Tibial artery (tissue), 4 donors: ENCODE measurements at places on chromosomes 1 and 21.

DNA sequence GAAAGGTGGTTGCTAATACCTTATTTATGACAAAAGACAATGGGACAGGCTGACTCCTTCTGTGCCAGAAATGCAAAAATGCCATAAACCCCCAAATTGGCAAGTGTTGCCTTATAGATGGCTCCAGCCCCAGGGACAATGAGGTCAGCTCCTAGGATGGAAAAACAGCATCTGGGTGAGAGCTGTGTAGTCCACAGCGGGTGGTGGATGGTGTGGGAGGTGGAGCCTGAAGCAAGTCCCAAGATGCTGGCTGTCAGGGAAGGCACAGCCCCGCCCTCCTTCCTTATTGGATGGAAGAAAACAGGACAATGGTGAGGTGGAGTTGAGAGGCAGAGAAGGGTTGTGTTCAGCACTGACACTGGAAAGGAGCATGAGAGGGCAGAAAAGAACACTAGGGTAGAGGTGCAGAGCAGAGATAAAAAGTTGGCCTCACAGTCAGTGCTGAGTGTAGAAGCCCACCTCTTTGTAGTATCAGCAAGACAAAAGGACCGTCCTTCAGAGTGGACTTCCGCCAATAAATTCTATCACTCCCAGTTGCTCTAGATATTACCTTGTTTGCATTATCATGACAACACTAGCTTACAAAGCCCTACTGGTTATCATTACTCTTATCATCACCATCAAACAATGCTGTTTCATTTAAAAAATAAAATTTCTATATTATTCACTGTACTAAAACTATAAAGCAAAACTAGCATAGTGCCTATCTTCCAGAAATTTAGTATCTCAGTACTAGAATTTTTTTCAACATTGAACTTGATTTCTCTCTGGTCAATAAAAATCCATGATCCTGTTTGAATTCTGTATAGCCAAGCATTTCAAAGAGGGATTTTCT is 3.7 kb upstream of the SDE2 start:
- no peaks in the 10 kb centered on the region for H3K36me3 ChIP-seq
- peaks cover 7% of the 10 kb centered on the region for H3K4me1 ChIP-seq
- H3K4me3 ChIP-seq, result no peak overlapping the region
- H3K27ac ChIP-seq, result peak overlapping the region; percentile 14
- no peaks in the 10 kb centered on the region for H3K27me3 ChIP-seq

DNA sequence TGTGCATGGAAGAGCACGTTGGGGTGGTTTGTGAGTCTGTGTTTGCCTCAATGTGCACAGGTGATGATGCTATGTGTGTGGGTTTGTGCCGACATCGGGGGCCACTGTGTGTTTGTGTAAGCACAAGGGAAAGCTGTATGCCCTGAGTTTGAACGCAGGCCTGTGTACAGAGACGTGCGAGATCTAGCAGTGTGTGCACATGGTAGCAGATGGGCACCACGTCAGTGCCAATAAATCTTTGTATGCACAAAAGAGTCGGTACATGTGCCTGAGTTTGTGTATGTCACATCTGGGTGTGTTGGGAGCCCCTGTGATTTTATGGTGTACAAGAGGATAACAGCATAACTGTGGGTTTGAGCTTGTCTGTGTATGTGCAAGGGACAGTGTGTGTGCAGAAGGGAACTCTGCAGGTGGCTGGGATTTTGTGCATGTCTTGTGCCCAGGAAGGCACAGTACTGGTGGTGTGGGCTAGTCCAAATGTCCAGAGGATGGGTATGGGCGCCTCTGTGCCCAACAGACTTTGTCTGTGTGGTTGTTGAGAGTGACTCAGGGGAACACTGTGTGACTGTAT is 32.0 kb upstream of the WASF2 start:
- DNase-seq, result no peak
- peaks cover 8% of the 10 kb centered on the region for H3K4me1 ChIP-seq
- peak overlapping the region; percentile 86 for H3K27ac ChIP-seq
- peak overlapping the region; percentile 27 for H3K4me3 ChIP-seq
- no peaks in the 10 kb centered on the region for H3K27me3 ChIP-seq

GRCh38 chr1:183493540-183494245 is 21.4 kb downstream of the SMG7 start:
- no peak for DNase-seq
- H3K4me1 ChIP-seq, result no peaks in the 10 kb centered on the region
- H3K4me3 ChIP-seq, result no peak overlapping the region
- no peaks in the 10 kb centered on the region for H3K27me3 ChIP-seq
- H3K36me3 ChIP-seq, result no peaks in the 10 kb centered on the region

GRCh38 chr1:234605983-234606783 is 3.8 kb downstream of the IRF2BP2 start:
- peaks cover 28% of the 10 kb centered on the region for H3K36me3 ChIP-seq
- H3K4me3 ChIP-seq, result peak overlapping the region; percentile 75
- H3K4me1 ChIP-seq, result peaks cover 33% of the 10 kb centered on the region
- DNase-seq, result no peak
- H3K27ac ChIP-seq, result peak overlapping the region; percentile 98

- H3K36me3 ChIP-seq, result no peaks in the 10 kb centered on the region
- H3K4me3 ChIP-seq, result no peak overlapping the region
- H3K27me3 ChIP-seq, result no peaks in the 10 kb centered on the region
- peaks cover 32% of the 10 kb centered on the region for H3K4me1 ChIP-seq
Measured at GRCh38 chr1:59733443-59734141, 81.2 kb upstream of the HOOK1 start.

DNA sequence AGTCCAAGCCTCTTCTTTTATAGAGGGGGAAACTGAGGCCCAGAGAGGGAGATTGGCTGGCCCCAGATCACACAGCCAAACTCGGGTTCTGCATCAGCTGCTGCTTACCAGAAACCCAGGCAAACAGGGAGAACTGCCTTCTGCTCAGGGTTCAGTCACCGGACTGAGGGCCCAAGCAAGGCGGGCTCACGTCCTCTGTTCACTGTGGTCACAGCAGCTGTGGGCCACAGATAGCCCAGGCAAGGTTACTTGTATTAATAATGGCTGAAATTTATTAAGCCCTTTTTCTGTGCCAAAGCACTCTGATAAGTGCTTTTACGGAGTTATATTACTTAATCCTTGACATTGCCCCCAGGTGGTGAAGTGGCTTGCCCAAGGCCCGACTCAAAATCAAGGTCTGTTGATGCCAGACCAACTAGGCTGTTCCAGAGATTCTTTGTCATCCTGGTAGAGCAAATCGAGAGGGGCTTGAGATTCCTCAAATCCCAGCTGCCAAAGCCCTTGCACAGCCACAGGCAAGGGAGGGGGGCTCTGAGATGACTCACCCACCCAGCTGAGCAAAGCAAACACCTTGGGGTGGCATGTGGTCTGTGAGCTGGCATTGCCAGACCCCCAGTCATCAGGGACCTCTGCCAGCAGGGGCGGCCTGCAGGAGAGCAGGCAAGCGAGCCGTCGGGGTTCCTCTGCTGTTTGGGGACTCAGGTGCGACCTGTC is 36.5 kb downstream of the EPHB2 start:
- no peak overlapping the region for H3K4me3 ChIP-seq
- H3K4me1 ChIP-seq, result peaks cover 2% of the 10 kb centered on the region
- H3K36me3 ChIP-seq, result no peaks in the 10 kb centered on the region
- no peak overlapping the region for H3K27ac ChIP-seq
- peaks cover 4% of the 10 kb centered on the region for H3K27me3 ChIP-seq

- no peak overlapping the region for H3K4me3 ChIP-seq
- no peak for DNase-seq
- no peaks in the 10 kb centered on the region for H3K27me3 ChIP-seq
Measured at GRCh38 chr1:86998727-86999126, 84.3 kb downstream of the HS2ST1 start.

DNA sequence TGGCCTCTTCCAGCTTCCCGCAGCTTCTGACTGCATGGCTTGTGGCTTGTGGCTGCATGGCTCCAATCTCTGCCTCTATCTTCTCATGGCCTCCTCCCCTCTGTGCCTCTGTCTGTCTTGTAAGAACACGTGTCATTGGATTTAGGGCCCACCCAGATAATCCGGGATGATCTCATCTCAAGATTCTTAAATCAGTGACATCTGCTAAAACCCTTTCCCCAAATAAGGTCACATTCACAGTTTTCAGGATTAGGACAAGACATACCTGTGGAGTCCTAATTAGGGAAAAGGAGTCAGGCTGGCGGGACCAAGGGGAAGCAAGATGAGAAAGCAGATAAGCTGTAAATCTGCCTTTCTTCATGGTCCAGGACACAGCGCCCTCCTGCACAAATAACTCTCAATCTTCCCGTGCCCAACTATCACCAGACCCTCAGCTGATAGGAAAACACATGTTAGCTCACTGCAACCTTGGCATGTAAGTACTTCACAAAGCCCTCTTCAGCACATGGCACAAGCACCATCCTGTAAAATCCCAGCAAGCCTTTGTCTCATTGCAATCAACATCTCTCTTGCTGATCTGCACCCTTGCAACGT is 82.2 kb downstream of the SPSB1 start:
- no peak overlapping the region for H3K4me3 ChIP-seq
- H3K27me3 ChIP-seq, result no peaks in the 10 kb centered on the region
- peak overlapping the region; percentile 80 for H3K27ac ChIP-seq
- DNase-seq, result no peak

GRCh38 chr1:246020211-246020954 is 486.7 kb downstream of the SMYD3 start:
- no peaks in the 10 kb centered on the region for H3K27me3 ChIP-seq
- H3K4me3 ChIP-seq, result no peak overlapping the region
- H3K4me1 ChIP-seq, result no peaks in the 10 kb centered on the region
- H3K27ac ChIP-seq, result no peak overlapping the region

- H3K36me3 ChIP-seq, result no peaks in the 10 kb centered on the region
- H3K4me1 ChIP-seq, result peaks cover 24% of the 10 kb centered on the region
- no peak overlapping the region for H3K4me3 ChIP-seq
- DNase-seq, result no peak
Measured at GRCh38 chr1:114505148-114505561, 5.8 kb downstream of the TRIM33 start.

DNA sequence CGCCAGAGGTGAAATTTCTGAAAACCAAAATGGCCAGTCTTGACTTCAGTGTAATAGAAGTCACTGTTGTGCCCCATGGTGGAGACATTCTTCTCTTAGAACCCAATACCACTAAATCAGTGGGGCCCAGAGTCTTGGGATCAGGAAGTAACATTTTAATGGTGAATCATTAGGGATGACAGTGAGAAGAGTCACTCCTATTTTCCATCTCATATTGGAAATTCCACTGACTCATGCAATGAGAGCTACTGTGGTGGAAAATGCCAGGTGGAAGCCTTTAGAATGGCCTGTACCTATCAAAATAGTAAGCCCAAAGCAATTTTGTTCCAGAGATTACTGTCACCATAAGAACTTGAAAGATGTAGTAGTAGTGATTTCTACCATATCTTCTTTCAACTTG is 20.6 kb upstream of the PPM1J start:
- DNase-seq, result no peak
- no peak overlapping the region for H3K4me3 ChIP-seq
- no peaks in the 10 kb centered on the region for H3K36me3 ChIP-seq
- no peak overlapping the region for H3K27ac ChIP-seq

DNA sequence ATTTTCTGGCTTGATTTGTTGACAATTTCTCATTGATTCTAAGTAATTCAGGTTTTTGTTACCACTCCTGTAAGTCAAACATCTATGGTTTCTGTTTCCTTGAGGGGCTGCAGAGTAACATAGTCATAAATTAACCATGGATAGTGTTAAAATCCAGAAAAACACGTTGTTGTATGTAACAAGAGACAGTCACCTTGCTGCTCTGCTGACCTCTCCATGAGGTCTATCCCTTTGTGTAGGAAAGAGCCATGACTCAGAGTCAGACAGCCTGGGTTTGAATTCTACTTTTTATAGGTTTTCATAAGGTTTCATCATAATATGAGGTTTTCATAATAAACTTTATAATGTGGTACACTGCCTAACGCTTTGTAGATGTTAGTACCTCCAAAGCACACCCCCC is 27.6 kb upstream of the NBL1 start:
- H3K4me1 ChIP-seq, result no peaks in the 10 kb centered on the region
- H3K27ac ChIP-seq, result no peak overlapping the region
- H3K4me3 ChIP-seq, result no peak overlapping the region

DNA sequence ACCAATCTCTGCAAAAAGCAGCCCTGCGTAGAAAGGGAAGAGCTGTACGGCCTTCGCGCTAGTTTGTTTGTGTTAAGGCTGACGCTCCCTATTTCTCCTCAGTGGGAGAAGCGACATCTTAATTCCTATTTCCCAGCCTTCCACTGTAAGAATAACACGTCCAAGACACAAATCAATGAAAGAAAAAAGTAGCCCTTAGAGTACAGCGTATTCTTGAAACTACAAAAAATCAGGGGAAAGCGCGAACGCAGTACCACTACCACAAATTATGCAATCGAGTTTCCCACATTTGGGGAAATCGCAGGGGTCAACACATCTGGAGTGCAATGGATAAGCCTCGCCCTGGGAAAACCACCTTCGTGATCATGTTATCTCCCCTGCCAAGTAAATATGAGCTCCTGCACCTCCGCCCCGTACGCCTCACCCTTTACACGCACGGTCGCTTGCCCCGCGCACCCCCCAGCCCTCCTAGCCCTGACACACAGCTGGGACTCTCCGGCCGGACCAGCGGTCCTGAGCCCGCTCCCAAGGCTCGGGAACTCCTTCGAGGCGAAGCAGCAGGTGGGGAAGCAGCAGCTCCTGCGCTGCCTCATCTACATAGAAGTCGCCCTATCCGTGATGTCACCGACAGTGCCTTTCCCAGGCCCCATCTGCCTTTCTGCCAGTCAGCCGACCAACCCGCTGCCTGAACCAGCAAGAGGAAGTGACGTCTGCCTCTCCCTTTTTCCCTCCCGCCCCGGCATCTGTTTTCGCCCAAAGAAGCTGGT is 94.7 kb downstream of the PPIAL4G start:
- peak; percentile 94 for DNase-seq
- H3K4me3 ChIP-seq, result peak overlapping the region; percentile 59
- H3K4me1 ChIP-seq, result no peaks in the 10 kb centered on the region
- no peaks in the 10 kb centered on the region for H3K27me3 ChIP-seq

DNA sequence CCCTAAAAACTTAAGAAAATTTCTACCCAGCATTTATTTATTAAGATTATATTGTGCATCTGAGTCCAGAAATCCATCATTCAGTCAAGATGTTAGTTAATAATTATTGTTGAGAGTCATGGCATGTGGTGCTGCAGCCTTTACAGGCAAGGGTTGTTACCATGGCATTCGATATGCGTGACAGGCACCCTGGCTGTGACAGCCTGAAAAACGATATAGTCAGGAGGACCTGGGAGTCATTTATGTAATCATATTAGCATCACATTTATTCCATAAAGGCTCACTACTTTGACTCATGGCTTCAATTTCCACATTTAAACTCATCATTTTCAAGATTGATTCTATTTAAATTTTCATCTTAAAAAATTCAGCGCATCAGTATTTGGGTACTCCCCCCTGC is 68.0 kb downstream of the CACHD1 start:
- H3K36me3 ChIP-seq, result no peaks in the 10 kb centered on the region
- no peaks in the 10 kb centered on the region for H3K27me3 ChIP-seq
- DNase-seq, result no peak
- no peak overlapping the region for H3K27ac ChIP-seq
- no peaks in the 10 kb centered on the region for H3K4me1 ChIP-seq
- no peak overlapping the region for H3K4me3 ChIP-seq

DNA sequence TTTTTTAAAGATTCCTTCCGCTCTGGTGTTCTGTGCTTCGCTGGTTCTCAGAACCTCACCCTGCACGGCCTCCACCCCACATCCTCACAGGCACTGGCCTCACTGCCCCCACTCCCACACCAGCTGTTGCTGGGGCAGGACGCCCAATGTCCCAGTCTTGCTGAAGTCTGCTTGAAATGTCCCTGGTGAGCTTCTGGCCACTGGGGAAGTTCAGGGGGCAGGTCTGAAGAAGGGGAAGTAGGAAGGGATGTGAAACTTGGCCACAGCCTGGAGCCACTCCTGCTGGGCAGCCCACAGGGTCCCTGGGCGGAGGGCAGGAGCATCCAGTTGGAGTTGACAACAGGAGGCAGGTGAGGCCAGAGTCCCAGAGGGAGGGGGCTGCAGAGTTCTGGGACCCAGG is at the start of gene C1QA:
TSS of gene C1QA (plus strand) at position 276 of the 400 bp plus-strand sequence. CDS start 989 bp downstream, outside the sequence.
- no peaks in the 10 kb centered on the region for H3K27me3 ChIP-seq
- no peaks in the 10 kb centered on the region for H3K36me3 ChIP-seq
- H3K4me3 ChIP-seq, result peak within 1 kb of the TSS; percentile 17
- peak; percentile 84 for DNase-seq
